ENCODE measurements at places on chromosomes 5 and 9.
A peak's percentile ranks its signal among the peaks of the same experiment; 100 is the strongest.

GRCh38 chr9:29220596-29221251 is 1647.4 kb upstream of the C9orf72 start:
- no peak for DNase-seq

GRCh38 chr9:128208386-128208785 is 5.2 kb downstream of the DNM1 start:
- no peak for DNase-seq

- DNase-seq, result no peak
Measured at GRCh38 chr5:130116462-130116861, 212.2 kb downstream of the CHSY3 start.

- DNase-seq, result no peak
Measured at GRCh38 chr5:39016587-39017275, 57.5 kb downstream of the RICTOR start.

DNA sequence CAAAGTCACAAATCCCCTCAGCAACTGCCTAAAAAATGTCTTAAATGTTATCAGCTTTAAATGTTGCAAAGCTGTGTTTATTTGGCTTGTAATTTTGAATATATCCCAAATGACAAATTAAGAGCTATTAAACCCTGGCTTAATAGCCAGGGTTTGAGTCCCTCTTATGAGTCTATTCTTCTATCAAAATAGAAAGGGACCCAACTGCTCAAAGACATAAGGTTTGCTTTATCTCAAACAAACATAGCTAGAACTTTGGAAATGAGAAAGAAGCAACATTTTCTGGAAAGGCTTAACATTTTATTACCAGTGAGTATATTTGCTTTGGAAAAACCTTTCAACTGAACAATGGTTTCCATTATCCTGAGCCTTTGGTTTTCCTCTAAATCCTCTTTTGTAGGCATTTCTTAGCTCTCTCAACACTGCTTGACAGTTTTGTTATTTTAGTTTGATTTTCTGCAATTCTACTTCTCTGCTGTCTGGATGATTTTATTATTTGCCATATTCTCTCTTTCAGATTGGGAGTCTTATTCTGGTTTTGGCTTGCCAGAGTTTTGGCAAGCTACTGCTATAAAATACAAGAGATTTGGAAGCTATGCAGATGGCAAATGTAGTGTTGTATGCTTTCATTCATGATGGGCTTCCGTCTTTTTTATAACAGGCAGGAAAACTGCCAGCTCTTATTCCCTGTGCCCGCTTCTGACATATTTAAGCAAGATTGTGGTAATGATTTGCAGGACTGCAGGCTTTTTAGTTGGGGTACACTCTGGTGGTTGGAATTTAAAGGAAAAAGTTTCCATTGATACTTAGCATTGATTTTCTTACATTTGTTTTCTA is 734.9 kb downstream of the DTWD2 start:
- no peak for DNase-seq

GRCh38 chr5:91946870-91947269 is 563.8 kb upstream of the ARRDC3 start:
- no peak for DNase-seq

- DNase-seq, result peak; percentile 90
Measured at GRCh38 chr9:133518200-133518599, 6.6 kb downstream of the MYMK start.

DNA sequence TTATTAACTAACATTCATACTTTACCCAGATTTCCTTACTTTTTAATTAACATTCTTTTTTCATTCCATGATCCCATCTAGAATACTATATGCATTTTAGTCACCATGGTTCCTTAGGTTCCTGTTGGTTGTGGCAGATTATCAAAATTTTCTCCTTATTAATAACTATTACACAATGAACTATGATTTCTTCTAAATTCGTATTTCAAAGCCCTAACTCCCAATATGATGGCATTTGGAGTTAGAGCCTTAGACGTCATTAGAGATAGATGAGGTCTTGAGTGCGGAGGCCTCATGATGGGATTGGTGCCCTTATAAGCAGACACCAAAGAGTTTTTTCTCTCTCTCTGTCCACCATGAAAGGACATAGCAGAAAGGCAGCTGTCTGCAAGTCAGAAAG is 485.4 kb downstream of the TLR4 start:
- DNase-seq, result no peak

DNA sequence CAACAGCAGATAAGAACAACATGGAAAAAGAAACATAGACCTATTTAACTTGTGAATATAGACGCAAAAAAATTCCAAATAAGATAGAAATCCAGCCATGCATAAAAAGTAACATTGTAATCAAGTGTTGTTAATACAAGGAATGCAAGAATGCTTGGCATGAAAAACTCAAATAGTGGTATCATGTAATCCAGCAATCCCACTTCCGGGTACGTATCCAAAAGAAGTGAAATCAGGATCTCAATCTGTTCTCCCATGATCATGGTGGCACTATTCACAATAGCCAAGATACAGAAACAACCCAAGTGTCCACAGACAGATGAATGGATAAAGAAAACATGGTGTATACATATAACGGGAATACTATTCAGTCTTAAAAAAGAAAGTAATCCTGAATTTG is 437.4 kb downstream of the ARHGEF28 start:
- DNase-seq, result no peak

- DNase-seq, result no peak
Measured at GRCh38 chr5:104172976-104173375, 610.4 kb upstream of the NUDT12 start.

DNA sequence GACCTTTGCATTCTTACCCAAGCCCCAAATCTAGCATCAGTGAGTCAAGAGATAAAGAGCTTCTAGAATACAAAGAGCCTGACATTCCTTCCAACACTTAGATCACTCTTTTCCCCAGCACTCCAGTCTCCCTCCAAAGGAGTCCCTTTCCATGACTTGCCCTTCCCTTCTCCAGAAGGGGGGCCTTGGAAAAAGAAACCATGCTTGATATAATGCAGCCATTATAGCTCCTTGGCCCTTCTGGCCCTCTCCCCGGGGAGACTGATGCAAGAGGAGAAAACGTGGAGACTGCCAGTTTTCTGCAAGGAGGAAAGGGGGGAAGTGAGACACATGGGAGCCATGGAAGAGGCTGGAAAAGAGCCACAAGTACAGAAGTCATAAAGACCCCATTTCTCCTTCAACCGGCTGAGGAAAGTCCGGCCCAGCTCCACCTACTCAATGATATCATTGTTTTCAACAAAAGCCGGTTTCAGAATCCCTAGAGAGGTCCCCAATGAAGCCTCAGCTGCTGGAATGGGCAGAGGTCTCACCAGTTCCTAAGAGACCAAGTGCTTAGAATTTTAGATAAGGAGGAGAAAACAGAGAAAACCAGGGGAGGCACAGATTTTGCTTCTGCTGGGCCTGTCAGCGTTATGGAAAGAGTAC is 29.0 kb downstream of the ADAM19 start:
- DNase-seq, result no peak

GRCh38 chr5:108983461-108984092 is 235.9 kb downstream of the FER start:
- no peak for DNase-seq

DNA sequence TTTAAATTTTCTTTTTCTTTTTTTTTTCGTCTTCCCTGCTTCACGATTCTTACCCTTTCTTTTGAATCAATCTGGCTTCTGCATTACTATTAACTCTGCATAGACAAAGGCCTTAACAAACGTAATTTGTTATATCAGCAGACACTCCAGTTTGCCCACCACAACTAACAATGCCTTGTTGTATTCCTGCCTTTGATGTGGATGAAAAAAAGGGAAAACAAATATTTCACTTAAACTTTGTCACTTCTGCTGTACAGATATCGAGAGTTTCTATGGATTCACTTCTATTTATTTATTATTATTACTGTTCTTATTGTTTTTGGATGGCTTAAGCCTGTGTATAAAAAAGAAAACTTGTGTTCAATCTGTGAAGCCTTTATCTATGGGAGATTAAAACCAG is 352.2 kb downstream of the NTRK2 start:
- no peak for DNase-seq

- no peak for DNase-seq
Measured at GRCh38 chr5:39025456-39025855, 48.7 kb downstream of the RICTOR start.

- no peak for DNase-seq
Measured at GRCh38 chr5:151052836-151053235, 28.0 kb downstream of the TNIP1 start.

DNA sequence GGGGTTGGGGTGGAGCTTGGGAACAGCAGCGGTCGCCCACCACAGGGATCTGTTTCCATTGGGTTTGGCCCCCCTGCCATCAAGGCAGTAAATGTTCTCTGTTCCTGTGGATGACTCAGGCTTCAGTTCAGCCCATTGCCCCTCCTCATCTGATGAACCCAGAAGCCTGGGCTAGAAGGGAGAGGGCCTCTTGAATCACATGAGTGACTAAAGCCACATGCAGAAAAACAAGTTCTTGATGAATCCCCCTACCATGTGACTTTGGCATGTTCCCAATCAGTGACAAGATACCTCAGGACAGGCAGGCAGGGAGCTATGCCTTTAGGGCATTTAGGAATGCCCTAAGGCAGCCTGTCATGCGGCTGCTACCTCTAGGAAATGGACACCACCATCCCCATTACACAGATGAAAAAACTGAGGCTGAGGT is 2.5 kb downstream of the SH3PXD2B start:
- DNase-seq, result no peak

DNA sequence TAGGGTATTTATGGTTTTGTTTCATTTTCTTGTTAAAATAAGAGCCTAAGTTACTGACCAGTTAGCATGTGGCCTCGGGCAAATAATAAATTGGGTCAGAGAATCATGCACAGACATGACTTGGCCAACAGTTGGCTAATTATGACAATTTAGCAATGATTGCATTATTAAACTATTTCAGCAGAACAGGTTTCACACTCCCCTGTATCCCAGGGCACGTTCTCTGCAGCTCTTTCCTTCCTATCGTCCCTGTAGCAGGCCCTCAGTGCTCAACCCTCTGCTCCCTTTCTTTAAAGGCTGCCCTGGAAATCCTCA is 167.9 kb downstream of the TSSK1B start:
- no peak for DNase-seq

DNA sequence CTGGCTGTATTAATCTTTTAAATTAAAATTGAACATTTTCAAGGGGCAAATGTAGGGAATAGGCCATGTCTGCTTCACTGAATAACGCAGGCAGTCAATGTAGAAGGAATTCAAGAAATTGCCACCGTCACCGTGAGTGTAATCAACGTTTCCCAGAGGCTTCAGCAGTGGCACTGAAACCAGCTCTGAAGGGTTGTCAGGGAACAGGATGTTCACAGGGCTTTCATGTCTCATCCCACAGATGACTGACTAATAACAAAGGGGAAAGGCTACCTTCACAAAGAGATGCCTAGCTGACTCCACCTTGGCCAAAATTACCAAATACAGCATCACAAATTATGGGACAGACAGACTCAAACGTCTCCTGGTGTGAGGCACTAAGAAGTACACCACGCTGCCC is 70.4 kb upstream of the SIMC1 start:
- peak; percentile 39 for DNase-seq

DNA sequence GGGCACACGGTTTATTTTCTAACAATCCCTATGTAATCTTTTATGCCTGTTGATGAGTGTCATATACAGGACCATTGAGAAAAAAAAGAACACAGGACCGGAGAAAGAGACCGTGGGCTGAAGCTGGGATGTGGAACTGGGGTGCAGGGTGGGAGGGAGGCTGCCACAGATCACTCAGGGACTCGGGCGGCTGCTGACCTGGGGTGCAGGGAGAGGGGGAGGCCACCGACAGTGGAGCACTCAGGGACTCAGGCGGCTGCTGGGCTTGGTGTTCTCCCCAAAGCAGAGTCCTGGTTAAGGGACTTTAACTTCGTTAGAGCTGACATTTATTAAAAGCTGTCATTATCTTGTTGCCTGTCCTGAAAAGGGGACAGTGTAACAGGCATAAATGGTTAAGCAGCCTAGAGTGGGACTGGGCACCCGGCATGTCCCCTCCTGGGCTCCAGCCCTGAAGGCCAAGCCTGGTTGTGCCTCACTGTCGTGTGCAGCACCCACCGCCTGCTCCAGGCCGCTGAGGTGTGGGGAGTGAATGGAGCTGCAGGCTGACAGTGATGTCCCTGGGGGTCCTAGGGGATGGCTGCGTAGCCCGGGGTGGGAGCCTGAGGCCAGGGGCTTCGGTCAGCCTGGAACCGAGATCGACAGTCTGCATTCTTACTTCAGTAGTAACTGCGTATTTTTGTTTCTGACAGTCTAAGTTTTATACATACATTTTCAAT is 14.0 kb downstream of the NDUFS6 start:
- DNase-seq, result no peak

DNA sequence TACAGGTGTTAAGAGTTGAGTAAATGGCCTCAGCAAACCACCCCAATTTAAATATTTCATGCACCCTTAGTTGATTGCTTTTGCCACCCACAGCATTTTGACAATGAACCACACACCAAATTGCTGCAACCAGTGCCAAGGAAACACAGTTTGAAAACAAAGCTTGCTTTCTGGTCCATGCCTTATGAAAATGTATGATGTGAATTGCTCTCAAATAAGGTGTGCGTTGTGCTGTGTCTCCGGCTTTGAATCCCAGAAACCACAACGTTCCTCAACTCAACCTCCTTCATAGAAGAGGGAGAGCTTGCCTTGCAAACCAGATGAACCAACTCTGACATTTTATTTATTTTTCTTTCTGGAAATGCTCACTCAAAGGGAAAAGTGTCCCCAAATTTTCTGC is 762.7 kb downstream of the TLE1 start:
- no peak for DNase-seq

GRCh38 chr5:2805080-2805479 is 53.6 kb upstream of the IRX2 start:
- no peak for DNase-seq

DNA sequence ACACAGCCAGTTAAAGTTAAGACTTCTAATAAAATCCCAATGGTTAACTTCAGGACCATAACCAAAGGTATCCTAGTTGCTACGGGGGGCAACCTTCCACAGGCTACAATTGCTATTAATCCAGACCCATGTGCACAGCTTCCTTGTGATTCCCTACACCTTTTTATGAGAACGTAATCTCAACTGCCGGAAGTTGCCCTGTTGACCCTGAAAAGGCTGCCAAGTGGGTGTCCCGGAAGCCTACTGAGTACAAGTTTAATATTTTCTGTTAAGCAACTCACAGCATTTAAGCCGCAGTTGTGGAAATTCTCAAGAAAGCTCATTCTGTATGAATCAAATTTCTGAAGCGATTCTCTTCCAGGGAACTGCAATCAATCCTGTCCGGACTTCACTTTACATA is 48.5 kb upstream of the PTGER4 start:
- DNase-seq, result no peak

All from NCI-H2029 (cell line).